Activated CD8-positive, alpha-beta memory T cell treated with anti-CD3 and anti-CD28 coated beads for 1 hour (primary cell): ENCODE measurements at places on chromosomes 7 and 10.

- no peak for DNase-seq
Measured at GRCh38 chr10:126880926-126881325, 24.3 kb upstream of the DOCK1 start.

- DNase-seq: no peak
Measured at GRCh38 chr10:57367412-57367811, 900.3 kb downstream of the IPMK start.

DNA sequence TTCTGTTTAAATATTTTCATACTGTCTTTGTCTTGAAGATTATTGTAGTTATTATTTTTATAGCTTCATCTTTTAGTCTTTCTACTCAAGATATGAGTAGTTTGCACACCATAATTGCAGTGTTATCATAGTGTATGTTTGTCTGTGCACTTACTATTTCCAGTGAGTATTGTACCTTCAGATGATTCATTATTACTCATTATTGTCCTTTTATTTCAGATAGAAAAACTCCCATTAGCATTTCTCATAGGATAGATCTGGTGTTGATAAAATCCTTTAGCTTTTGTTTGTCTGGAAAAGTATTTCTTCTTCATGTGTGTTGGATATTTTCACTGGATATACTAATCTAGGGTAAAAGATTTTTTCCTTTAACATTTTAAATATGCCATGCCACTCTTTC lies 646.2 kb upstream of the GRM3 start:
- no peak for DNase-seq

DNA sequence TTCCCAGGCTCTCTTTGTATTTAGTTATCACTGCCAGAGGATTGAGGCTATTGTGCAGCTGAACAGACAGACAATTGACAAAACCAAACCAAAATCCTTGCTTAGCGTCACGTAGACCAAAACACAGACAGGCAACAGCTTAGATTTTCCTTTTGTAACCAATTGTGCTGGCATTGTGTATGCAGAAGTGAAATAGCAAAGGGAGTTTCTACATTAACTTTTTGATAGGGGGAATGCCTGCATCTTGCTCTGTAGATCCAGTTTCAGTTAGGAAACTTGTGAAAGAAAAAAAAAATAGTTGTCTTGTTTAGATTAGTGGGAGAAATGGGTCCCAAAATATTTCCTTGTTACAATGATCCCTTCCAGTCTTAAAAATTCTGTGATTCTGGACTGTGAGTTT lies 333.8 kb downstream of the BBS9 start:
- DNase-seq: no peak

DNA sequence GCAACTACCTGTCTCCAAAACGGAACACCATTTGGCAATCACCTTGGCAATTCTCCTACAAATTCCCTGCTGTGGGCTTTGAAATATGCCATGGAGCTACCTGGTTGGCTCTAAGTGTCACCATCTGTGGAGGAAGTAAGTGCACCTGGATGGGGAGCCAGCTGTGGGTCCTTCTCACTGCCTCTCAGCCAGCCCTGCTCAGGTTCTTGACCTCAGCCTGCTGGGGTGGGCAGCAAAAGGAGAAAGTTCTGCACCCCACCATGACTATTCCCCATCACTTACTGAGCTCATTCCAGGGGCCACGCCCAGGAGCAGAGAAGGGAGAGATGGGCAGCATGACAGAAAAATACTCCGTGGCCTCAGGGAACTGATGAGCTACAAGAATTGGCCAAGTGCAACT lies 158.7 kb downstream of the TNS3 start:
- DNase-seq: no peak

DNA sequence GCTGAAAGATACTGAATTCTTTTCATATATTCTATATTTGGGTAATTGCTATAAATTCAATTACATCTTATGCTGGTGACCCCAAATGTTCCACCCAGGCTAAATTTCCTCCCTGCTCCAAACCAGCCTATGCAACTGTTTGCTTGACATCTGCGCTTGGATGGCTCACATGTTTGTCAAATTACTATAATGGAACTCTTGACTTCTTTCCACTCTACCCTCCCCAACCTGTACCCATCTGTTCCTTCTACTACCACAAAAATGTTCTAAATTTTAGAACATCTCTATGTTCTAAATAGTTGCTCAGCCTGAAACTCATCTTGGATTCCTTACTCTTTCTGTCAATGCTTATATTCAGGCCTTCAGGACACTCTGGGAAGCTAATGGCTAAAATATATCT lies 249.9 kb upstream of the SMIM30 start:
- no peak for DNase-seq

- no peak for DNase-seq
Measured at GRCh38 chr7:322708-323111, 32.7 kb downstream of the FOXL3 start.

GRCh38 chr7:90064370-90064769 lies 89.9 kb upstream of the STEAP1 start:
- no peak for DNase-seq

DNA sequence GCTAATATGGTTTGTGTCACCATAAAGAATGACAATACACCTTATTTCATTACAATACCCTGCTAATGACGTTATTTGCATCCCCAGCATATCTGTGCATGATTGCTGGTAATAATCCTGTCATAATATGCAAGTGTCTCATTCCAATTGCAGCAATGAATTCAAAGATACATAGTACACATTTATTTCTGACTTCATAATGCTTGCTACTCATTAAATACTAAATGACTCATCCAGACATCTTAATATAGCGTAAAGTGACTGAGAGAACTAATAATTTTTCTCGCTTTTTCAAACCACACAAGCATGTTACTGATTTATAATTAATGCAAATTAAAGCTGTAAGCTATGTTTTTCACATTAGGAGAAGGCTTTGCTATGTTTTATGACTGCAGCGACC lies 234.7 kb upstream of the MDFIC start:
- DNase-seq: no peak

DNA sequence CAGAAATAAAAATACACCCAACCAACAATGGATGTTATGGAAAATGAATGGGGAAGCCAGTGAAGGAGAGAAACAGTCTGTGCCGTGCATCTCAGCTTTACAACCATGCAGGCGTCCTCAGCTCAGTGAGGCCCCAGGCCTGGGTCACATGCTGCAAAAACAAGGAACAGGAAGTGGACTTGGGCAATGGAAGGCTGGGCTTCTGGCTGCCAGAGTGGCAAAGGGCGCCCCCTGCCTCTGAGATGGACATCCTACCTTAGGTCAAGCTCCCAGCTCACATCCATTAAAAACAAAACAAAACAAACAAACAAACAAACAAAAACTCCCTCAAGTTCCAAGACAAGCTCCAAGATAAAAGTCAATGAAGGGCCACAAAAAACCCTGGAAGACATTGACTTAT lies 54.7 kb upstream of the AFAP1L2 start:
- DNase-seq: no peak

GRCh38 chr10:21649454-21649872 lies 115.4 kb downstream of the MLLT10 start:
- no peak for DNase-seq

- DNase-seq: no peak
Measured at GRCh38 chr10:34169677-34170076, 645.4 kb downstream of the PARD3 start.

GRCh38 chr7:149569025-149569725 lies 71.6 kb upstream of the ZNF746 start:
- no peak for DNase-seq

DNA sequence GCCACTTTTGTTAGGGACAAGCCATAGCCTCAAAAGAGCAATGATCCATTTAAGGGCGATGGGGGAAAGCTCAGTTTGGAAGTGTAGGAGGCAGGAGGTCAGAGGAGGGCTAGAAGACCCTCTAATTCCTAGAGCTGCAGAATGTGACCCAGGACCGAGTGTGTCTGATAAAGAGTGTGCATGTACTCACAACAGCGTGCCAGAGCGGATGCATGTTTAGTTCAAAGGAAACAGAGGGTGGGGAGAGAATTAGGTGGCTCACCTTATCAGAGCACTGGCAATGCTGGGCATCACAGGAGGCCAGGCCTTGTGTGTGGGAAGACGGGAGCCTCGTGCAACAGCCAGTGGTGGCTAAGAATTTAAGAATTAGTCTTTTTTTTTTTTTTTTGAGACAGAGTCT lies 133.9 kb upstream of the COBL start:
- no peak for DNase-seq

- no peak for DNase-seq
Measured at GRCh38 chr10:69549959-69550358, 23.3 kb downstream of the NEUROG3 start.

DNA sequence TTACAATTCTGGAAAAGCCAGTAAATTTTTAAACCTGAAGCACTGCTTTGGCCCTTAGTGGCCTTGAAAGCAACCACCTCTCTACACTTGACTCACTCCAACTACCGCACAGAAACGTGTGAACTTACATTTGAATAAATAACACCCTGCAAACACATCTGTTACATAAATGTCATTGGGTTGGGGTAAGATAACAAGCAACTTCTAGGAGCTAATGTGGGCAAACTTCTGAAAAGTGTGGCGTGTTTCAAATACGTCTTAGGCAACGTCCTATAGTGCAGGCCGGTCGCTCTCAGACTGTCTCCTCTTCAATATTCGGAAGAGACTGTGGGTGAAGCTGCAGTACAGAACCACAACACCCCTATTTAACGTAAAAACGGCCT lies 474 bp downstream of the ORC5 start:
- no peak for DNase-seq

DNA sequence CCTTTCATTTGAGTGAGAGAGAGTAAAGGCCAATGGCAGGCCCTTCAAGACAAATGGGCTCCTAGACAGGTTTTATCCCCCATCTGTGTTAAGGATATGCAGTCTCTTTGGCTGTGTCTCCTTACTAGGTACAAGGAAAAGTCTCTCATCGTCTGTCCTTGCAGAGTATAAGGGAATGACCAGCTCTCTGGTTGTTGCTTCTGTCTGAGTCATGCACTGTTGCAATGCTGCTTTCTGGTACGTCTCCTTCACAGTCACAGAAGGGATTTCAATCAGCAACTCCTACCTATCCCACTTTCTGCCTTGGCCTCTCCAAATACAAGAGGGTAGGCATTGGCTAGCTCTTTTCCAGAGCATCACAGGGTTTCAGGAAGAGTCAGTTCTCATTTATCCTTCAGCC lies 48.1 kb downstream of the CTTNBP2 start:
- no peak for DNase-seq

DNA sequence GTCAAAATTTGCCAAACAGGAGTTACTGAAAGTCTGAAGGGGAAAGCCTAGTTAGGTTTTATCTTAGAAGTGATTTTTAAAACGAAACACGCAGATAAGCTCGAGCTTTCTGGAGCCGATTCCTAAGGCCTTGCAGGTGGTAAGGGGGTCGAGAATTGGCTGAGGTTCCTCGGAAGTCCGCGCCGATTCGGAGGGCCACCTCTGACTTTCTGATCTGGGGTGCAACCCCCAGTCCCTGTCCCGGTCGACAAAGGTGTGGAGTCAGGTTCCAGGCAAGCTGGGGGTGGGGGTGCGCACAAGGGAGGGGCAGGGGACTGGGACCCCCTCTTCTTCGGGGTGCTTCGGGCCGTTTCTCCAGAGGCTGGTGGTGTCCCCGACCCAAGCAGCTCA lies 701 bp upstream of the CUL1 start:
- no peak for DNase-seq

- no peak for DNase-seq
Measured at GRCh38 chr7:147406521-147407135, 1183.9 kb upstream of the C7orf33 start.

- no peak for DNase-seq
Measured at GRCh38 chr7:117324960-117325359, 2.1 kb upstream of the WNT2 start.

GRCh38 chr7:111588065-111588433 lies 25.8 kb upstream of the IMMP2L start:
- DNase-seq: no peak

GRCh38 chr10:14087566-14087965 lies 243.2 kb downstream of the FRMD4A start:
- DNase-seq: no peak

DNA sequence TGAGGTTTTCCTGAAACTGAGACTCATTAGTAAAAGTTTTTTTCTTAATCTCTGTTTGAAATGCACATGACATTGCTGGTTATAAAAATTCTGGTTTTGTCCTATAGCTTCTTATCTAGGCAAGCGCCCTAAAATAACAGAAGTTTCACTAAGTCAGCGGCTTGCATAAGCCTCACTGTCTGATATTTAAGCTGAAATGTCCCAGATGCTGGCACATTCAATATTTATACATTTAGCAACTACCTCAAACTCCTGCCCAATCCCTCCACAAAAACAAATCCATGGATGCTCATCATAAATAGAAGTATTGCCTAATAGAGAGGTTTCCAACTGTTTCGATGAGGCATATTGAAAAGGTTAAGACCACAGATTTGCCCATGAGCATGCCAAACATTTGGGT lies 83.1 kb upstream of the EGR2 start:
- DNase-seq: no peak

DNA sequence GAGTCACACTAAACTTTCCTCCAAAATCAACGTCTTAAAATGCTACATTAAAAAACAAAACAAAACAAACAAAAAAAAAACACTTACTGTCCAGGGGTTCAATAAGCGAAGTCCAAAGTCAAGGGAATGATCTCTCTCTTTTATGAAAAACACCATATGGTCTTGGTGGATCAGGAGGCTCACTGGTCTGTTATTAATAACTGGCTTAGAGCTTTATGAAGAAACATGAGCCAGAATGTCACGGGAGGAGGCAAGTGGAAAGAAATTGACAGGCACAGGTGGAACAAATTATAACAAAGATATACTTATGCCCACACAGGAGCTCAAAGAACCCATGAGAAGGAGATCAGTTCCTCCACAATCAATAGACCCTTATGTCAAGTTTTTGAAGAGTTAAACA lies at the start of gene MRLN:
Gene MRLN, minus strand, starts transcription at position 189 of the 400 bp plus-strand sequence.
- DNase-seq: no peak

GRCh38 chr7:130947792-130948580 lies 214.0 kb upstream of the KLF14 start:
- DNase-seq: no peak

DNA sequence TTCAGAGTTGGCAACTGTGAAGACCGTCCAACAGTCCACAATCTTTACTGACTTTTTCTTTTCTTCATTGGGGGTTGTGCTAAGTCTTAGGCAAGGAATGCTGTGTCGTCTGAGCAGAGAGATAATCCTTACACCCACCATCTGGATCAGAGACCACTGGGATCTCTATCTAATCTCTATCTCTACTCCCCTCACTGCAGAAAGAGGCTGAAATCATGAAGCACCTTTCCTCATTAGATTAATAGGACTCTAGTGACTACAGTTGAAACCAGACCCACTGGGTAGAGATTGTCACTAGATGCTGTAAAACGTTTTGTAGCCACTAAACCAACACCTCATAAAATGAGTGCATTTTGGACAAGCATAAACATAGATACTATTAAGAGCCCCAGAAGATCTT lies 387.4 kb upstream of the CELF2 start:
- no peak for DNase-seq
